ENCODE measurements at places on chromosomes 5 and 9.
A peak's percentile ranks its signal among the peaks of the same experiment; 100 is the strongest.

DNA sequence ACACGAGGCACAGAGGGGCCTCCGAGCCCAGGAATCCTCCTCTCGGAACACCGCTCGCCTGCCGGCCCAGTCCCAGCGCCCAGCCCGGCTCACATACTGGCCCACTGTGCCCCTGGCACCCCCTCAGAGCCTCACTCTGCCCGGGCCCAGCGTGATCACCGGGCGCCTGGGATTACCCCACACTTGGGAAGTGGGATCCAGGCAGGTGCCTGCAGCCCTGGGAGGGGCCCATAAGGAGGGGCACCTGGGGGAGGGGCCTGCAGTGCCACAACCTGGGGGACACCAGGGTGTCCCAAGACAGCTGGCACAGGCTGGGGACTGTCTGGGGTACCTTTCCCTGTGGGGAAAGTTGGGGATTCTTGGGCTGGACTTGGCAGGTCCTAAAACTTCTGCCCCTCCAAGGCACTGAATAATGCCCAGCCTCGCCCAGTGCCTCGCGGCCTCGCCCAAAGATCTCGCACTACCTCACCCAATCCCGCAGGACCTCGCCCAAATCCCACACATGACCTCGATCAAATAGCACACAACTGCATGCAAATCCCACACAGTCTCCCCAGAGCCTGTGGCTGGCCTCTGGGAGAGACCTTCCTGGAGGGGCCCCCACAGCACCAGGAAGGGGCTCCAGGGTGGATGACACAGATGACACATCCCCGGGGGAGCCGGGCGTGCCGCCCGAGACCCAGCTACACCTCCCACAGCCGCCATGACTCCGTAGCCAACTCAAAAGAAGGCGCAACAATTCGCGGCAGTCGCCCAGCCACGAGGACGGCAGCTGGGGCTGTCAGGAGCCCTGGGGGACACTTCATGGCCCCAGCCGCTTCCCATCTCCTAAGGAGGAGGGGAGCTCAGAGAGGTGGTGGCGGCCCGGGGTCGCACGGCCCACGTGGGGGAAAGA is 13.7 kb downstream of the NOTCH1 start:
- peak; percentile 50 for DNase-seq

- peak; percentile 35 for DNase-seq
These were observed 628 bp downstream of the PPP2R2B start for GRCh38 chr5:146877783-146878475.

GRCh38 chr5:14700478-14701436 is 36.2 kb downstream of the OTULIN start:
- no peak for DNase-seq

GRCh38 chr9:121566481-121567465 is 67.1 kb upstream of the GGTA1 start:
- DNase-seq = no peak

DNA sequence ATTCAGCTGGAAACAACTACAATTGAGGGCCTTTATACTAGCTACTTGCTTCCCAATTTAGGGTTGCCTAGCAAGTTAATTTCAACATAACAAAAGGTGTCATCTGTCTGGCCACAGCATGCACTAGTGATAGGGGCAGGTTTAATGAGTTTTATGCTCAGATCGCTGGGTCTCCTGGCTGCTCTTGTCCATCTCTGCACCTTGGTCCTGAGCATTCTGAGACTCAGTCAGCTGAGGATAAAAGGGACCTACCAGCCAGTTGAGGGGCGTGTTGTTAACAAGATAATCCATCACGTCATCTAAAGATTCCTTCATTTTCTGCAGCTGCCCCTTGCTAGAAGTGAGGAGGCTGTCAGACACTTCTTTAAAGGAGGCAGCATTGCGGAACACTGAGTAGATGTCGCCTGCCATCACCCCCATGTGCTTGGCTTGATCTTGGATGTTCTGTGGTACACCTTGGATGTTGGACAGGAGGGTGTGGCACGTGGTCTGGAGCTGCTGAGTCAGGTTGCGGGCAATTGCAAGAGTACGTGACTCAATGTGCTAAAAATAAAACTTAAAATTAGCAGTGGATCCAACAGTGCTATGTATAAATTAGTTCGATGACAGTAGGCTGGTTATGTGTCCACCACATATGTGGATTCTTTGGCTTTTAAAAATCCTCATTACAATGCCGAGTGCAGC is 11.0 kb downstream of the PLIN2 start:
- no peak for DNase-seq

DNA sequence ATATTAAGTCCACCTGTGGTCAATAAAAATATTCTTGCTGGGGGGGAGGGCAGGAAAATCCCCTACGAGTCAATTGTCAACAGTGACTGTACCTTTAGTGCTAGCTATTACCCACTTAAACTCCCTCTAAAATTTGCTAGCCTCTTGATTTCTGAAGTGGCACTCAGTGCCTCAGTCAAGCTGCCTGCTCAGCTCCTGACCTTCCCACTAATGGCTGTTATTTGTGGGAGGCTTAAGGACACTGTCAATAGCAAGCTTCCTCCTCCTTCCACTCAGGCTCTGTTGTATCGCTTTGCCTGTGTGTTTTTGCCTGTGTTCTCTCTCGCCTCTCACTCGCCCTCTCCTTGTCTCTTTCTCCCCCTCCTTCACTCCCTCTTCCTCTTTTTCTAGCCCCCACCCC is 140.8 kb downstream of the BNC2 start:
- no peak for DNase-seq

DNA sequence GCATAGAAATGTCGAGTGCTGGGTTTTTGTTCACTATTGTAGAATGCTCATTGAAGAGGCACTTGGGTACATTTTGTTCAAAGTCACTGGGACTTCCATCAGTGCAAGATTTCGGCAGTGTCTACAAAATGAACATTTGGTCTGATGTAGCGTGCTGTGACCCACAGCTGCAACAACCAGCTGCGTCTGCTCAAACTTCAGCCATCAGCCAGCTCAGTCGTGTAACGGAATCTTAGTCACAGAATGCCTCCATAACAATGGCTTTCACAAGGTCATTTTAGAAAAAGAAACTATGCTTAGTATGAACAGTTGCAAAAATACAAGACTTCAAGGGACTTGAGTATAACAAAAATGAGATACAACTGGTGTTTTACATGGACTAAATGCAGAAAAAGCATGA is 828.1 kb upstream of the GRAMD2B start:
- DNase-seq = no peak

DNA sequence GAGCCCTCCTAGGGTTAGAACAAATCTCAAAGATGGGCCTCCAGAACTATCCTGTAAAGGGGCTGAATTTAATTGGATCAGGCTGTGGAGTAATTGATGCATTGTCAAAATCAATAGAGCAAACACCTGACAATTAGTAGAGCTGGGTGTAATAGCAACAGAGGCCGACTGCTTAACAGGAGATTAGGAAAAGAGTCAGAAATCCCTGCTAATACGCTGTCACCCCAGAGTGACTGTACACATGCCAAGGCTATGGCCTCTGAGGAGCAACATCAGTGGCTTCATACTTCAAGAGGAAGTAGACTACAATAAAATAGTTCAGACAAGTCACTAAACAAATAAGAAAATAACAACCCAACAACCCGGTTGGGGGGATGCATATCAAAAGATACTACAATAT is 18.7 kb upstream of the GRPEL2 start:
- no peak for DNase-seq

GRCh38 chr5:132238901-132239500 is 11.3 kb upstream of the P4HA2 start:
- DNase-seq = no peak

- no peak for DNase-seq
These were observed 92.8 kb downstream of the NFIB start for GRCh38 chr9:14221119-14221518.

DNA sequence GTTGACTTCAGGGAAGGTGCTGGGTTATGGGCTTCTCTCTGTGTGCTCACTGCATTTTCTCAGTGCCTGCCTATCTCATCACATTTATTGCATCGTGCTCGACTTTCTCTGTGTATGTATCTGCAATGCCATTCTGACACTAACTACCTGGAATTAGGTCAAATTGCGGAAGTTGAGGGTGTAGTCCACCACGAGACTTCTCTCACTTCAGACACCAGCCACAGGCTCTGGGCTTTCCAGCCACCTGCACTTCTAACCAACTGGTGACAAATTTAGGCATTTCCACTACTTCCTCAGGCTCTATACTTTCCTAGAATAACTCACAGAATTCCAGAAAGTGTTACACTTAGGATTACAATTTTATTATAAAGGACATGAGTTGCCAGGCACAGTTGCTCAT is 188.6 kb upstream of the ZNF608 start:
- no peak for DNase-seq
